ENCODE measurements at places on chromosomes 7 and 10. TPM values are rescaled to one million over a fixed set of nuclear protein-coding genes. Genes with fewer than 3 reads are reported as not detected.

DNA sequence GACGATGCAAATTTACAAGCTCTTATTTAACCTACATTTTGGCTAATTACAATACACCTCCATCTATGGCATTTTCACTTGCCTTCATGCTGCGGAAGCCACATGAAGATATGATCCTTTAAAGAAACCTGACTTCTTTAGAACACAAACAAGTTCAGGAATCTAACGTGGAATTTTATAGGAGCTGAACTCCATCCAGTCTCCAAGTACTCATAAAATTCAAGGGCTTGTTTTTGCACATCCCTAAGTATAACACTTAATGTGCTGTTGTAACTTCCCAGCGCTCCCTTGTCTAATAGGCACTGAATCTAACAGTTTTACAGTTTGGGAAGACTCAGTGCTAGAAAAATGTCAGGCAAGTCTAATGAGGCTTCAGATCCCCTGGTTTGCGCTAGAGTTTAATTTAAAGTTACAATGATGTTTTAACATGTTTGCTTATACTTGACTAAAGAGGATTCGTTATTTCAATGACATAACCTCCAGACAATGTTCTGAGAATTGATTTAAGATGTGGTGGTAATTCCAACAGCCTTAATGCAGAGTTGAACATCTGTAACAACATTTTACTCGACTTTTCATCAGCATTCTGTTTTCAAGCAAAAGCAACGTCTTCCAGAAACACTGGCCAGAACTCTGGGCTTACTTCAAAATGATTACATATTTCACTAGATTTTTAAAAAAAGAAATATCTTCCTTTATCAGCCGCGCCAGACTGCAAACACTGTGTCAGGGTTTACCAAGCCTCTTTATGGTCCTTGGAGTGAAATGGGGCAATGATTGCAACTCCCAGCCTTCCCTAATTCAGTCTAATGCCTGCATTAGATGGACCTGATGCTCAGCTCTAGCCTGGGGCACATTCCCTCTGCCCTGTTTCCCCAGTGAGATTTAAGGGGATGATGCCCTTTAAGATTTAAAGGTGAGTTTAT lies 664.3 kb downstream of the KCNMA1 start:
- H3K27me3 ChIP-seq, result peaks cover 3% of the 10 kb centered on the region
- no peaks in the 10 kb centered on the region for H3K4me1 ChIP-seq

EXOC4 gene
- 94.6 TPM for total RNA-seq

DNA sequence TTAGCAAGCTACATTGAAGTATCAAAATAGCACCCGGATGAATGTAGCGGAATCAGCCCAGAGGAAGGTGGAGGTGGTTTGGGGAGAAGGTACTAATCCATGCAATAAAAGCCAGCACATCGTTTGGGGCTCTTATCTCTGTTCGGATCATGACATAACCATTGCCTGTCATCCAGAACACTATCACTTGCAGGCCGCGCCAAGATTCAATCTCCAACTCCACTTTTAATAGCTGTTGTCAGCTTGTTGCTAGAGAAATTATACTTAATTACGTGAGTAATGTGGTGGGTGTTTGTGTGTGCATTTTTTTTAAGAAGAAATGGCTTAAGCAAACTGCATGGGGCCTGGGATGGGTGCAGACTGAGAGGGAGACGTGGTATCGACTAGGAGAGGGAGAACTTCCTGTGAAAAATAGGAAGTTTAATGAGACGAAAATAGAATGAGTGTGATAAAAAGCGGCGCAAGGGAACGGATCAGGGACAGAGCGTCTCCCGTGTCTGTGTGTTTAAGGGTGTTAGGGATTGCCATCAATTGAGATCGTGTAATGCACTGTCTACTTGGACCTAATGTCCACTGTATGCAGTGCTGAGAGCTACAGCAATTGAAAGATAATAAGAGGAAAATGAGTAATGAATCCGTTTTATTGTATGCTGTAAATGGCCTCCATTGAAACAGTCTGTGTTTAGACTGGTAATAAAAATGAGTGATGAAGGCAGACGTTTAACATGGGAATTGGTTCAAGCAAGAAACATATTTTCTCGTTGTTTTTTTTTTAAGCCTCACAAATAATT lies 27.6 kb upstream of the SFMBT2 start:
- no peak for DNase-seq
- H3K27ac ChIP-seq, result no peak overlapping the region
- no peaks in the 10 kb centered on the region for H3K36me3 ChIP-seq
- H3K27me3 ChIP-seq, result no peaks in the 10 kb centered on the region

DNA sequence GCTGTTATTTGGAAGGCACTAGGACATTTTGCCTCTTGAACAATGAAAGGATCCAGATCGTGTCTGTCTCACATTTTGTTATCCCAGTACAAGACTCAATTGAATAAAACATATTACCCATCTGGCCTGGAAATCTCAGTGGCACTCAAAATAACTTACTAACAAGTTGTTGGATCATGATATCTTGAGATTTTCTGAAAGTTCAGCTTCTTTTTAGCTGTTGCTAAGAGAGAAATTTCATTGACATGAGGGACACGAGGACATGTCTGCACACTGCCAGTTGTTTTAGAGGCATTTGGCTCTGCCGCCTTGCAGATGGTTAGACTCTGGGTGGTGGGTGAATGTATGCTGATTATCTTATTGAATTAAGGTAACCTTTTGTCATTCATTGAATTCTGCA lies 41.0 kb downstream of the KAT6B start:
- H3K4me3 ChIP-seq, result no peak overlapping the region
- no peak overlapping the region for H3K27ac ChIP-seq
- H3K27me3 ChIP-seq, result no peaks in the 10 kb centered on the region
- H3K36me3 ChIP-seq, result no peaks in the 10 kb centered on the region
- H3K4me1 ChIP-seq, result peaks cover 6% of the 10 kb centered on the region

DNA sequence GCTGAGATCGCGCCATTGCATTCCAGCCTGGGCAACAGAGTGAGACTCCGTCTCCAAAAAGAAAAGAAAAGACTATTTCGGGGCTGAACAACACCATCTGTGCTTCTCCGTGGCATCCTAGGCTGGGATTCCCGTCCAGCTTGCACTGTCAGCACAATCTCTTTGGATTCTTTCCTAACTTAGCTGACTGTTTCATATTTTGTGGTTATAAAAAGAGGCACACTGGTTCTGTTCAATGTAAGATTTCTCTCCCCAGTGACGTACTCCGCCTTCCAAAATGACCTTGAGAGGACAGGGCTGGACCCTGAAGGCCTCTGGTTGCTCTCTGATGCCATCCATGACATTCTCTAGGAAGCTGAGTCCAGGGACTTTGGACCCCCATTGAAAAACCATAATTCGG lies 8.8 kb downstream of the ZNHIT1 start:
- no peak overlapping the region for H3K4me3 ChIP-seq
- no peak overlapping the region for H3K27ac ChIP-seq
- H3K36me3 ChIP-seq, result peaks cover 39% of the 10 kb centered on the region
- DNase-seq, result no peak
- no peaks in the 10 kb centered on the region for H3K27me3 ChIP-seq
- no peaks in the 10 kb centered on the region for H3K4me1 ChIP-seq

DNA sequence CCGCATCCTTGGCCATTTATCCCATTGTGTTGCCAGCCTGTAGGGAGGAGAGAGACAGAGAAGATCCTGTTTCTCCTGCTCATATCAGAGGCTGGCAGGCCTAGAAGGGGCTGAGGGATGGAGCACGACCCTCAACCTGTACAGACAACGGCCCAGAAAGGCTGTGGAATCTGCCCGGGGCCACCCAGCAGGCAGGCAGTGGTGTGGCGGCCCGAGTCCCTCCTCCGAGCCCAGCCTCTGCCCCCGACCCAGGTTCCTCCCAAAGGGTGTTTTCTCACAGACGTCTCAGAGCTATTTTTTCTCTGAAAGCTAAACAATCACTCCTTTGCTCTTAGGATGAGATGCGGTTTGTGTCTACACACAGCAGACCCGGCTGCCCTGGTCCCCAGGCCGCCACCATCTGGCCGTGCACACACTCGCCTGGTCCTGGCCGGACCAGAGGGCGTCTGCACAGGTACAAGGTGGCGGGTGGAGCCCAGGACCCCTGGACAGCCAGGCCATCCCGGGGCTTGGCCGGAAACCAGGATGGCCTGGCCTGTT lies 69.3 kb downstream of the FOXL3 start:
- H3K4me1 ChIP-seq, result no peaks in the 10 kb centered on the region
- H3K27ac ChIP-seq, result no peak overlapping the region

- H3K27ac ChIP-seq, result no peak overlapping the region
- no peak overlapping the region for H3K4me3 ChIP-seq
- H3K4me1 ChIP-seq, result no peaks in the 10 kb centered on the region
- no peaks in the 10 kb centered on the region for H3K27me3 ChIP-seq
- no peaks in the 10 kb centered on the region for H3K36me3 ChIP-seq
Observed at GRCh38 chr10:53909791-53910190, 891.2 kb downstream of the PCDH15 start.

GRCh38 chr10:8041284-8041991 lies 13.1 kb upstream of the GATA3 start:
- DNase-seq, result no peak
- H3K27ac ChIP-seq, result no peak overlapping the region
- 0 out of 2 replicates have a peak, but pooled peaks cover 1% of the 10 kb centered on the region for H3K4me1 ChIP-seq
- H3K27me3 ChIP-seq, result peaks cover 98% of the 10 kb centered on the region
- H3K4me3 ChIP-seq, result no peak overlapping the region
- no peaks in the 10 kb centered on the region for H3K36me3 ChIP-seq

GRCh38 chr10:70267161-70267933 lies 16.5 kb downstream of the NPFFR1 start:
- peaks cover 11% of the 10 kb centered on the region for H3K4me1 ChIP-seq
- peak; percentile 98 for DNase-seq
- no peak overlapping the region for H3K4me3 ChIP-seq
- peak overlapping the region; percentile 63 for H3K27ac ChIP-seq

ELAPOR2 gene
- total RNA-seq, result 1.3 TPM

POU6F2 gene
- total RNA-seq, result not detected

Measured in IMR-90 (cell line).